ENCODE measurements at places on chromosomes 1 and 21.

- DNase-seq: no peak
Measured at GRCh38 chr1:207455183-207455754, 1.1 kb downstream of the CR2 start.

DNA sequence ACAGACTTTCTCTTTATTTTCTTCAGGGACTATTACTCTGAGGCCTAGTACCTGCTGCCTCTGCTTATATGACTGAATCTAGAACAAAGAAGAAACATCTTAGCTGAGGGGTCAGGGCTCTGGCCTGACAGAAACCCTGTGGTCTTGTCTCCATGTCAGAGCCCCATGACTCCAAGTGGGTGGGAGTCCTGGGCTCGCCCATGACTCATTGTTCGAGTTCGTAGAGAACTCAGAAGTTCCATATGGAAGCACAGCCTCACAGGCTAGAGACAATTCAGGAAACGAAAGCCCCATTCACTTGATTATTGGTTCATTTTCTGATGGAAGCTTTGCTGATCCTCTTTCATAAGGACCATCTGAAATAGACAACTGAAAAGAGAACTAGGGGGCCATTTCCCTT lies 73.2 kb downstream of the CD58 start:
- DNase-seq: no peak

GRCh38 chr1:156741481-156741983 lies 644 bp upstream of the MRPL24 start:
- DNase-seq: no peak

- DNase-seq: no peak
Measured at GRCh38 chr1:234600418-234601281, 9.3 kb downstream of the IRF2BP2 start.

GRCh38 chr1:196229546-196229945 lies 378.7 kb downstream of the KCNT2 start:
- DNase-seq: no peak
